ENCODE measurements at places on chromosomes 12 and 14.

DNA sequence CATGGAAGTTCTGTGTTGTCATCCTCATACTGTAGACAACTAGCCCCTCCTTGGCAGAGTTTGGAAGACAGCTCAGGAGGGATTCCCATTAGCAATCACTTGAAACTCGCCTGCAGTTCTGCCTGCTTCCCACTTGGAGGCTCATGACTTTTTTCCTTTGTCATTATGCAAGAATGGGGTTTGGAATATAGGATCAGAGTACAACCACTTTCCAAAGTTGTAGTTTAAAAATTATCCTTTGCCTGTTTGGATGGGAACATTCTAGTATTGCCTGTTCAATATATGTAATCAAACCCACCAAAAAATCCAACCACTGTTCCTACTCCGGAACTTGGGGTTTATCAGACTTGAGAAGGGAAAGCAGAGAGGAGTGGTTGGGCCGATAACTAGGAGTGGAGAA lies 2.1 kb upstream of the GPD1 start:
- DNase-seq: no peak

GRCh38 chr12:127284870-127285431 lies 982.0 kb upstream of the TMEM132C start:
- peak; percentile 55 for DNase-seq

- peak; percentile 67 for DNase-seq
Observed at GRCh38 chr12:6451348-6452244, at the start of gene TAPBPL. Gene TAPBPL, plus strand, starts transcription at chr12:6452042. Its CDS starts 207 bp downstream, at chr12:6452249.

GRCh38 chr14:50961605-50962221 lies 17.4 kb upstream of the PYGL start:
- no peak for DNase-seq

- no peak for DNase-seq
Observed at GRCh38 chr12:52630008-52630500, 11.7 kb upstream of the KRT73 start.

DNA sequence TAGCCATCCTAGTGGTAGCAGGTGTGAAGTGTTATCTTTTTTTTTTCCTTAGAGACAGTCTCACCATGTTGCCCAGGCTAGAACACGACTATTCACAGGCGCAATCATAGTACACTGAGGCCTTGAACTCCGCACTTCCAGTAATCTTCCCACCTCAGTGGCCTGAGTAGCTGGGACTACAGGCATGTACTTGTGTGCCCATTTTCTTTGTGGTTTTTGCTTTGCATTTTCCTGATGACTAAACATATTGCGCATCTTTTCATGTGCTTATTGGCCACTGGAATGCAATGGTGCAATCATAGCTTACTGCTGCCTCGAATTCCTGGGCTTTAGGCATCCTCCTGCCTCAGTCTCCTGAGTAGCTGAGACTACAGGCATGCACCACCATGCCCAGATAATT lies 33.3 kb upstream of the GCH1 start:
- DNase-seq: no peak

DNA sequence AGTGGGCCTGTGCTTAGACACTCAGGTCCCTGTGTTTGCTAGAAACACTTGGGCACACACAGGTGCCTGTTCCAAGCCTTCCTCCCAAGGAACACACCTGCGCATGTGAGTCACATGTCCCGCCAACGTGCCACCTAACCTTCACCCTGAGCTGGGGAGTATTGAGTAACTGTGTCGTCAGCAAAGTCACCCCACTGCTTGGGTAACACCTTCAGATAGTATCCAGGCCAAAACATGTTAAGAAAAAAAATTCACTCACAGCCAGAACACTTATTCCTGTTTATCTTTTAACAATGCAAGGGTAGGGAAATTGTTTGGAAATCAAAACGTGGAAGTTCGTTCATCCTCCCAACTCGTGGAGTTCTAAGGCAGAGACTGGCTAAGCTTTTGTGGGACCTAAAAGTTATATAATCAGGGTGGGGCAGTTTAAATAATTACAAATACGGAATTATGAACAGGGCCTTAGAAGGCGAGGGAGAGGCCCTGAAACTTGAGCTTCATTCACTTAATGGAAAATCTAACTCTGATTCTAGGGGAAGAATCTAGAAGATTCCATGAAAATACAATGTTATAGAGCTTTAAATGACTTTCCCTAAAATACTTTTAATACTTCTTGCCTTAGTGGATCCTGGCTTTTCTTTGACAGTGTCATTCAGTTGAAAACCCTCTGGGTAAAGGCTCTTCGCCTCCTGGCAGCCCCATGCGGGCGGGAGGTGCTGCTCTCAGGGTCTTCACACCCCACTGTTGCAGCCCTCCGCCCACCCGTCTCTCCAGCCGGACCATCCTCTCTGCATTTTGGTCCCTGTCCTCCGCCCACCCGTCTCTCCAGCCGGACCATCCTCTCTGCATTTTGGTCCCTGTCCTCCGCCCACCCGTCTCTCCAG lies 30.3 kb upstream of the ADIPOR2 start:
- peak; percentile 21 for DNase-seq

GRCh38 chr14:87934185-87934584 lies 58.8 kb downstream of the GALC start:
- DNase-seq: no peak

DNA sequence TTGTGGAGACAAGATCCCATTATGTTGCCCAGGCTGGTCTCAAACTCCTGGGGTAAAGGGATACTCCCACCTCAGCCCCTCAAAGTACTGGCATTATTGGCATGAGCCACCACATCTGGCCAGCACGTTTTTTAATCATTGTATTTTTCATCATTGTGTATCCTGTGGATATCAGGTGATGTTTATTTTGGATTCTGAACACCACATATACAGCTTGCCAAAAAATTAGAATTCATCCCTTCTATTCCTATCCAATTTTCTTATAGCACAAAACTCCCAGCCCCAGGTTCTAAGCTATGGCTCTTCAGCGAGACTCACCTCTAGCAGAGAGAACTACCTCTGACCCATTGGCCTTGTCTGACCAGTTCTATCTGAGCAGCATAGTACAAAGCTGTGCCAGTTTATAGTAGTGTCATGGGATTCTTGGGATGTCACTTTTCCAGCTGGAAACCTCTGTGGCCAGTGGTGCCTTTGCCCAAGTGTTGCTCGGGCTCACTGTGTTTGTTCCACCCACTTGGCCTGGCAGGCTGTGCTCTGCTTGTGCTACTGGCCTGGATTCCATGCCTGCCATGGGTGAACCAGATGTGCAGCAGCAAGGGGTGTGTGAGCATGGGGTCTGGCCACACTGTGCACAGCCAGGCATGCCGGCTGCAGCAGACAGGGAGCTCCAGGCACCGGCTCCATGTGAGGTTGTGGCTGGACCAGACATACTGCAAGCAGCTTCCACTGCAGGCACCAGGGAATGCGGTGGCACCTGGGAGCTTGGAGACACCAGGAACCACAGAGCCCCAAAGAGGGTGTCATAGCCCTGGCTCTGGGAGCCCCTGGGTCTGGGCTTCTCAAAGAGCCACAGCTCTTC lies 37.2 kb downstream of the TIMELESS start:
- DNase-seq: no peak

DNA sequence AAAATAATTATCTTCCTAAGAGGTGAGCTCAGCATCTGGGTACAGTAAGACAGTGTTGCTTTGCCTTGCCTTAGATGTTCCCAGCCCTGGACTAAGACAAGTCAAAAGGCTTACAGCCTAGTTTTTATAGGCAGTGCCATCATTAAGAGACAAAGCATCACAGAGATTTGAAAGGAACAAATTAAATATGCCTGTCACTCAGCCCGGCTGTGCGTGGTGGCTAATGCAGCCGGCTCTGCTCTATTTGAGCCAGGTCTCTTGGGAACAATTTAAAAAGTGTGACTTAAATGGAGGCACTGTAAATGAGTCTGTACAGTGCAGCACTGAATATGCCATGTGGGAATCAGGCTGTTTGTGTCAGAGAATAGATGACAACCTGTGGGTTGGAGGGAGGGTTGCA lies 1687.4 kb upstream of the FLRT2 start:
- no peak for DNase-seq

GRCh38 chr14:89276424-89276975 lies 140.5 kb downstream of the FOXN3 start:
- DNase-seq: peak; percentile 81

GRCh38 chr12:122880668-122881067 lies 15.3 kb downstream of the VPS37B start:
- no peak for DNase-seq

DNA sequence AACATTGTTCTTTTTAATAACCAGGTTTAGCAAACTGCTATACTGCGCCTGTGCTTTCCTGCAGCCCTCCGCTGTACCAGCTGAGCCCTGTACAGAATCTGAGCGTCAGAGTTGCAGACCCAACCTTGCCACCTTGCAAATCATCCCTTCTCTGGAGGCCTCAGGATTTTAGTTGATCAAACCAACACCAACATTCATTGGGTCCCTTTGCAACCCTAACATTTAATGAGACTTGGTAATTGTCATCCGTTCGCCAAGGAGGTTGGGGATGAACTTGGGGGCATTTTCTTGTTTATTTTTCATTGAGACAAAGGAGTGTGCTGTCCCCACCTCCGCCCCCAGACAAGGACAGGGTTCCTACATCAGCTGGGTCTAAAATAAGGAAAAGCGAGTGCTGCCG lies 2.6 kb upstream of the GSC start:
- no peak for DNase-seq

DNA sequence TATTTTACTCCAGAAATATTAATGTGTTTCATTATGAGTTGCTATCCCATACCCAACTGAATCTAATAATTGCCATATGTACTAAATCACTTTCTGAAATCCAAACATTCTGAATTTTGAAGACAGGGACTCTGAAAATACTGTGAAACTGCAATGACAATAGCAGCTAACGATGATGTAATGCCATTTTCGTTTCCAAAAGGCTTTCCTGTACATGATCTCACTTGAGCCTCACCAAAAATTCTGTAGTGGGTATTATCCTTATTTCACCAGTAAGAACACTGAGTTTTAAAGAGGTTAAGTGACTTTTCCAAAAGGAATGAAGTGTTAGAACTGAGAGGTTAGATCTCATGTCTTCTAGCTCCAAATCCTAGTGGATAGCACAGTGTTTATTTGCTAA lies 133.3 kb downstream of the FLRT2 start:
- DNase-seq: no peak

- no peak for DNase-seq
Observed at GRCh38 chr14:80587096-80587724, 354.3 kb downstream of the CEP128 start.

DNA sequence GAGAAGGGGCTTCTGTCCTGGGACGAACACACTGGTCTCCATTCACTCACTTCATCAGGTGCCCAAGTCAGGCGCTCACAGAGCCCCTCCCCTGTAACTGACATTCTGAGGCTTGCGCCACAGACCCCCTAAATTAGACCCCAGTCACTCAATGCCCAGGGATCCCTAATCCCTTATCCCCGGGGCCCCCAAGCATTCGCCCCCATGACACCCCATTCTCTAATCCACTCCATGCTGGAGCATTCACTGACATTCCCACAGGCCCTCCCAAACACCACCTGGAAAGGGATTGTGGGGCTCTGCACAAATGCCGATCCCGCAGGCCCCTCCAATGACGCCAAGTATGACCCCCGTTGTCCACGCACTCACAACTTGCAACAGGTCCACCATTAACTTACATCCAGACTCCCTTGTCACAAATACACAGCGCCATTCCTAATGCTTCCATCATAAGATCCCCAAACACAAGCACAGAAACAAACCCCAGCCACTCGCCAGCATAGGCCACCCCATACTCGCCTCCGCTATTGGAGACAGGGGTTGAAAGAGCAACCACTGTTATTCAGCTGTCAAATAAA lies 1.5 kb downstream of the ZNF605 start:
- no peak for DNase-seq

- no peak for DNase-seq
Observed at GRCh38 chr12:43754015-43754414, 4.6 kb downstream of the PUS7L start.

DNA sequence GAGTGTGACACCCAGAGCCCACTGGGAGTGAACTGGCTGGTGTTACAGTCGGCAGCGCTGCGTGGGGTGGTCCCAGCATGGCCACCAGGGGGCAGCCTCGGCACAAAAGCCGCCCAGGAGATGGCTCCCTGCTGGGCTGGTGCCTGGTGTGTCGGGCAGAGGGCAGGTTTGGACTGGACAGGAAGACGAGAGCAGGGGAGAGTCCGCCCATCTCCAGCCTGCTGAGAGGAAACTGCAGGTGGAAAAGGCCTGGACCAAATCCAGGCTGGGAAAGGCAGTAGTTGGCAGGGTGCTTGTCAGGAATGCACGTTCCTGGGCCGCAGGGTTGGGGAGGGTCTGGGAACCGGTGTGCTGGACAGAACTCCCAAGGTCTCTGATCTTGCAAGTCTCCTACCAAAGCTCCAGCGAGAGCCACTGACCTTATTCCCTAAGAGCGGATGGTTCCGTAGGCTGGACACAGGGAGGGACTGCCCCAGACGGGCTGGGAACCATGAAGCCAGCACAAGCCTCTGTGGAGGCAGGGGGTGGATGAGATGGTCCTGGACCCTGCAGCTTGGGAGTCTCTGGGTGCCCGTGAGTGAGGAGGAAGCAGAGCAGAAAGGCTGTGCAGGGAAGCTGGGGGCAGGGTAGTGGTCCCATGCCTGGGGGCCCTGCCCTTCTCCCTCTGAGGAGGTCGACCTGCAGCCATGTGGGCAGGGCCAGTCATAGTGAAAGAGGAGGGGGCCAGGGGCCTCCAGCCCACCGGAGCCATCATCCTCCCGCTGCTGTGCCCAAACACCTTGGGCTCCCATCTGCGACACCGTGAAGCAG lies 1.8 kb downstream of the AHNAK2 start:
- peak; percentile 65 for DNase-seq

DNA sequence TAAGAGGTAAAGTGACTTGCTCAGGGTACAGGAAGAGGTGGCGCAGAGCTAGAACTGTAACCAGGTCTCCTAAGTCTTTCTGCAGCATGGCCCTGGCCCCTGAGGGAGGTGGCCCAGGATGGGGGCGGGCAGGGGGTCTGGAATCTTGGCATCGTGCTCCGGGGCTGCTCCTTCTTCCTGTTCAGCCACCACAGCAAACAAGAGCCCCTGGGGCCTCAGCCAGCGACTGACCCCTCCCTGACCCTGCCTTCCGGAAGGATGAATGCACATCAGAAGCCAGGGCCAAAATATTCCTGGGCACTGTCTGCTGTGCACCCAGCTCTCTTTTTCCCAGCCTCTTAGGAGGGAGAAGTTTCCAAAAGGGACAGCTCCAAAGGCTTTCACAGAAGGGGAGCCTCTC lies 242.8 kb downstream of the DPF3 start:
- DNase-seq: no peak

DNA sequence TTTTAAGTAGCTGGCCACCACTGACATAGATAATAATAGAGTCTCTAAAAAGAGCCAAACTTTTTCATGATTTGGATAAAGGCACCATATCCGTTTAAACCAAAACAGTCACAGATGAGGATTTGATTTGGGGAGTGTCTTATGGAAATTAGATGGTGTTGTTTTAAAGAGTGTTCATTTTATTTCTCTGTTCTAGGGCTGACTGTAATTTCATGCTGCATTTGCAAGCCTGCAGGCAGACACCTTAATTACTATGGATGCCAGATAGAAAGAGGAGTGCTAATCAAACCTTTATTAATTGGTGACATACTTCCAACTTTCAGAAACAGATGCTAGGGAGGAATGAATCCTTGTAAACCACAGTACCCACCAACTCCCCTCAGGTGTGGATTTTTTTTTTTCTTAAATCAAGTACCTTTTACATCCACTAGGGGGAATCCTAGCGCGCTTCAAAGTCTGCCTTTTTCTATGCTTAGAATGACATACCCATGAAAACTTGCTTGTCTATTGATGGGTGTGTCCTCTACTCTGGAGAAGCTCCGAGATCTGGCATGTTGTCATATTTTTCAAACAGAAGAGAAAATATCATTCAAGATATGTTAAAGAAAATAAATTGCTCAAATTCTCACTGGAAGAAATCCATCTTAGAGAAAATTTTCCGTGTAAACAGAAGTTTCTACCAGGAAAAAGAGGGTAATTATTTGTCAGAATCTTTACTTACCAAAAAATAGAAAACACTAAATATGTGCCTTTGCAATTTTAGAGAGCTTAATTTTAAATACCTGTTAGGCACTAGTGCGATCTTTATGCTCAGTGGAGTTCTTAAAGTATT lies 14.2 kb upstream of the PLXNC1 start:
- DNase-seq: peak; percentile 40

All from MV-4-11 (cell line).